GM23248 (cell line): ENCODE measurements at places on chromosomes 12 and 14. TPM values are rescaled to one million over a fixed set of nuclear protein-coding genes. Genes with fewer than 3 reads are reported as not detected.

The LRFN5 gene
- 0.43 and 0.54 TPM in 2 replicates for polyA plus RNA-seq

The LRP1 gene
- 161 and 166 TPM in 2 replicates for polyA plus RNA-seq

The PAH gene
- not detected in 2 replicates for polyA plus RNA-seq

The ASPG gene
- polyA plus RNA-seq = not detected in 2 replicates

The GPR84 gene
- not detected in 2 replicates for polyA plus RNA-seq

The RIMKLB gene
- 14.6 and 19.4 TPM in 2 replicates for polyA plus RNA-seq

The KCNK13 gene
- polyA plus RNA-seq = not detected in 2 replicates

The SMCO2 gene
- 0.18 TPM in 1 of 2 replicates, not detected in the other for polyA plus RNA-seq

The EXOC3L4 gene
- polyA plus RNA-seq = not detected in 2 replicates

The CCDC175 gene
- not detected in 2 replicates for polyA plus RNA-seq

The GZMH gene
- not detected in 2 replicates for polyA plus RNA-seq

The CSRP2 gene
- polyA plus RNA-seq = 80.5 and 82.8 TPM in 2 replicates

The TEAD4 gene
- 13.2 and 13.8 TPM in 2 replicates for polyA plus RNA-seq

The MAP3K9 gene
- polyA plus RNA-seq = 0.05 TPM in 1 of 2 replicates, not detected in the other

The PNMA1 gene
- 64.7 and 67.7 TPM in 2 replicates for polyA plus RNA-seq

The NEUROD4 gene
- polyA plus RNA-seq = 0.04 TPM in 1 of 2 replicates, not detected in the other

The RASSF3 gene
- polyA plus RNA-seq = 1.5 and 1.9 TPM in 2 replicates

The ZDHHC22 gene
- not detected in 2 replicates for polyA plus RNA-seq

The SRRM4 gene
- polyA plus RNA-seq = 0.03 TPM in 1 of 2 replicates, not detected in the other

The STYK1 gene
- polyA plus RNA-seq = 0.89 and 0.93 TPM in 2 replicates

The RASSF8 gene
- 11.2 and 13.6 TPM in 2 replicates for polyA plus RNA-seq

The HOXC5 gene
- polyA plus RNA-seq = 0.65 and 1.3 TPM in 2 replicates

The AGAP2 gene
- 0.11 TPM in 1 of 2 replicates, not detected in the other for polyA plus RNA-seq

The ANO2 gene
- not detected in 2 replicates for polyA plus RNA-seq

The ATL1 gene
- 10.7 and 11.4 TPM in 2 replicates for polyA plus RNA-seq

The C1QL4 gene
- not detected in 2 replicates for polyA plus RNA-seq

The SPRYD4 gene
- 1.6 TPM in 2 replicates for polyA plus RNA-seq

The PLEKHH1 gene
- 0.13 TPM in 1 of 2 replicates, not detected in the other for polyA plus RNA-seq

The C12orf42 gene
- not detected in 2 replicates for polyA plus RNA-seq

The KRT73 gene
- not detected in 2 replicates for polyA plus RNA-seq

The GALNT16 gene
- polyA plus RNA-seq = 0.59 and 0.86 TPM in 2 replicates

The C3AR1 gene
- 0.24 TPM in 1 of 2 replicates, not detected in the other for polyA plus RNA-seq

The LRRC43 gene
- polyA plus RNA-seq = 1.5 and 1.9 TPM in 2 replicates

The KIF21A gene
- 1.1 and 1.4 TPM in 2 replicates for polyA plus RNA-seq

The CFL2 gene
- 183 and 185 TPM in 2 replicates for polyA plus RNA-seq

The KRT77 gene
- not detected in 2 replicates for polyA plus RNA-seq

The EPYC gene
- polyA plus RNA-seq = not detected in 2 replicates

The GAS2L3 gene
- 6.1 TPM in 2 replicates for polyA plus RNA-seq

The NKX2-1 gene
- not detected in 2 replicates for polyA plus RNA-seq

The KCNA1 gene
- not detected in 2 replicates for polyA plus RNA-seq
